Skeletal muscle tissue (tissue), 5 donors: ENCODE measurements at places on chromosomes 4 and X. TPM values are rescaled to one million over a fixed set of nuclear protein-coding genes. Genes with fewer than 3 reads are reported as not detected.

Gene EPHA5
- 1.0 TPM for total RNA-seq

Gene GPC4
- 49.1 TPM for total RNA-seq

Gene BST1
- 5.2 TPM for total RNA-seq

Gene ADH1B
- 33.4 TPM for total RNA-seq

Gene BRS3
- not detected for total RNA-seq

Gene CPE
- 89.8 TPM for total RNA-seq

Gene FGF13
- 48.5 TPM for total RNA-seq

Gene UGT2B11
- not detected for total RNA-seq

Gene MAOA
- total RNA-seq: 1.6 TPM

Gene HOPX
- 15.7 TPM for total RNA-seq

Gene LANCL3
- under 0.01 TPM for total RNA-seq

Gene MAGEB17
- total RNA-seq: not detected

Gene NR3C2
- 16.7 TPM for total RNA-seq
